ENCODE measurements at places on chromosomes 1 and 21. TPM values are rescaled to one million over a fixed set of nuclear protein-coding genes. Genes with fewer than 3 reads are reported as not detected.

The HCRTR1 gene
- total RNA-seq, result not detected

The NDUFS2 gene
- total RNA-seq, result 81.5 TPM

The PRAMEF11 gene
- total RNA-seq, result not detected

The PIK3CD gene
- total RNA-seq, result 10.7 TPM

The FLG gene
- 0.01 TPM for total RNA-seq

The VWA1 gene
- total RNA-seq, result 14.9 TPM

The A3GALT2 gene
- not detected for total RNA-seq
